Kidney (tissue), 22 donors: ENCODE measurements at places on chromosomes 7 and 10.

DNA sequence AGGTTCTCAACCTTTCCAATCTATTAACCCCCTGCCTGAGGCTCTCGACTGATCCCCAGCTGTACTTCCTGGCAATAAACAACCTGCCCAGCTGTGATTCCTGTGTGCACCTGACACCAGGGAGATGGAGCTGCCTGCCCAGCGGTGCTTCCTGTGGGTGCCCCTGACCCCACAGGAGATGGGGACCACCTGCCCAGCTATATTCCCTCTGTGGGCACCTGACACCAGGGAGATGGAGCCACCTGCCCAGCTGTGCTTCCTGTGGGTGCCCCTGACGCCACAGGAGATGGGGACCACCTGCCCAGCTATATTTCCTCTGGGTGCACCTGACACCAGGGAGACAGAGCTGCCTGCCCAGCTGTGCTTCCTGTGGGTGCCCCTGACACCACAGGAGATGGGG, 184.0 kb downstream of the DIP2C start:
- DNase-seq, result no peak

- DNase-seq, result no peak
These were observed 435.3 kb downstream of the MDFIC start for GRCh38 chr7:115356999-115357702.

DNA sequence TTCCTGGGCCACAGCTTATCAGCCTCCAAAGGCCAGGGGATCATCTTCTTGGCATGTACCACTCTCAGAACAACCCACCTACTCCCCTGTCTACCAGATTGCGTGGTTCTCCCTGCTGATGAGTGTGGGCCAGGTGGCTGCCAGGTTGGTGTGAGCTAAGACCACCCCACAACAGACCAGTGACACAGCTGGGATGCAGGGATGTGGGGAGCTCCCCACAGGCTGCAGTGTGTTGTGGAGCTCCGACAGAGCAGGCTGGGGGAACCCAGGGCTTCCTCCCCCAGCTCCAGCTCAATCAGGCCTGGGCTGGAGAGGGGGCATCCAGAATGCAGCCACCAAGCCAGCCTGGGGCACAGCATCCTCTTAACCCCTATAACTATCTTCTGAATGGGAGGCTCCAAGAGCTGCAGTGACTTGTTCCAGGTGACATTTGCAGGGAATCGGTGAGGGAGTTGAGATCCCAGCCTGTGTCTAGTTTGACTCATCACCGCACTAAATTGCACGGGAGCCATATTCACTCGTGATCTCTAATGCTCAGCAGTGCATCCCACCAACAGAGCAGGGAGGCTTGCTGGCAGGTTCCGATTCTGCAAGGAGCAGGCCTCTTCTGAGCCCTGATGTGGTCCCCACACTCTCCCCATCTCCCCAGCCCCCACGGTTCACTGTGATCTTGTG, 596 bp upstream of the GDF2 start:
- no peak for DNase-seq

DNA sequence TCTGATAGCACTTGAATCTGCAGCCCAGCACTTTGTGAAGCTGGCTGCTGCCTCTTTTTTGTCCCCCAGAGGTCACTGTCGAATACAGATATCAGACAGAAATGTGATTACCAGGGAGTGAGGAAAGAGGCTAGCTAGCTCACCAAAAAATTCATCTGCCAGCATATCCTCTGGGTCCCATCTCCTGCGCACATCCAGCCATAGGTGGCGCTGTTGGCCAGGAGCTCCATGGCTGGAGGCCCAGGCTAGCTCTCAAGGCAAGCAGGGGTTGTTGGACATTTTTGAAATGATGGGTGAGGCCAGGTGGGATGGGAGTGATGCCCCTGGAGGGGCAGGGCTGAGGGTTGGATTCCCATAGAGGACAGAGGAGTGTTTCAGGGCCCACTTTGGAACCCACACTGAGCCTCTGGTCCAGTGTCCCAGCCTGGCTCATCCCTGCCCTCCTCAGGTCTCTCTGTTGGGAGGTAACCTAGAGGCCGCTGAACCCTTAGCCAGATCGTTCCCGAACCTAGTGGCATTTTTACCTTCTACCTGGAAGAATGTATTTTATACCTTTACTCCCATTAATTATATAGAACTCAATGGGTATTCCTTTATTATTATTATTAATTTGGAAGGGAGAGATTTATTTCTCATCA, 14.8 kb downstream of the DPCD start:
- peak; percentile 81 for DNase-seq

GRCh38 chr7:45880433-45880860, 7.6 kb upstream of the CCDC201 start:
- no peak for DNase-seq

- DNase-seq, result no peak
These were observed 133.2 kb downstream of the NRP1 start for GRCh38 chr10:33201056-33201780.

DNA sequence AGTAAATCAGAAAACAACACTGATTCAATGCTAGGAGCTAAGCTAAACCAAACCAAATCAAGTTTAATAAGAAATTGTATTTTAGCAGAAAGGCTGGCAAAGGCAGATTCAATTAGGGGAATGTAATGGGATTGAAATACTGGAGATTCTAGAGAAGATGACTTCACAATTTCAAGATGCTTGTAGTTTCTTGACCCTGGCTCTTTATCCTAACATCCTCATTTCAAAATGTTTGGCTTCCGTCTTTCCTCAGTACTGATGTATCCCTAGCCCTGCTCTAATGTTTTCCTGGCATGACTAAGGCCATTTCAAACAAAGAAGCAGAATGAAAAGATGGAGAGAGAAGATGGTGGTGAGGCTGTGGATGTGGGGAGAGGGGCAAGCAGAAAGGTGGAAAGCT, 2.7 kb upstream of the JCAD start:
- no peak for DNase-seq

DNA sequence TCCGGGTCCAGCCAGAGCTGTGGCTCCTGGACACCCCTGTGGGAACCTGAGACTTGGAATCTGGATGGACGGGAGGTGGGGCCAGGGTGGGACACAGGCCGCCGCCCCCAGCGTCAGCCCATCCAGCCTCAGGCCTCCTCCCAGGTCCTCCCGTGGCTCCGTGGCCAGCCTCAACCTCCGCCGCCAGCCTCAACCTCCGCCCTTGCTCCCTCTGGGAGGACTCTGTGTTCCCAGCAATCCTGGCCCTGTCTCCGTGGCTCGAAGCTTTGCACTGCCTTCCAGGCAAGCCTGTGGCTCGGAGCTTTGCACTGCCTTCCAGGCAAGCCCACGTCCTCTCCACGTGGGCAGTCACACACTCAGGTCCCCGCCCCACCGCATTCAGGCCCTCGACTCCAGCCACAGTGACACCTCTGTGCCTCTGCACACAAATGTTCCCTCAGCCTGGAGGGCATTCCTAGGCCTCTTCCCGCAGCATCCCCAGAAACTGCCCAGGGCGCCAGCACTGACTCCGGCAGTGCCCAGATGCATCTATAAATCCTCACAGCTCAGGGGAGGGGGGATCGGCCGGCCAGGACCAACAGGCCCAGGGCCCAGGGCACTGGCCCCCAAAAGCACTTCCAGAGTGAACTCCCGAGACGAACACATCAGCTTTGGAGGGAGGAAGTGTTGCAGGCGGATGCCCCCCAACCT, 44.7 kb upstream of the PDGFA start:
- no peak for DNase-seq

- no peak for DNase-seq
These were observed 3.8 kb upstream of the MKI67 start for GRCh38 chr10:128130051-128130450.

- DNase-seq, result peak; percentile 35
These were observed 106.5 kb downstream of the HTR7 start for GRCh38 chr10:90751107-90751997.

GRCh38 chr10:117539361-117539773, 3.2 kb upstream of the EMX2 start:
- DNase-seq, result peak; percentile 70

GRCh38 chr7:84677117-84677732, 482.6 kb upstream of the SEMA3A start:
- no peak for DNase-seq

DNA sequence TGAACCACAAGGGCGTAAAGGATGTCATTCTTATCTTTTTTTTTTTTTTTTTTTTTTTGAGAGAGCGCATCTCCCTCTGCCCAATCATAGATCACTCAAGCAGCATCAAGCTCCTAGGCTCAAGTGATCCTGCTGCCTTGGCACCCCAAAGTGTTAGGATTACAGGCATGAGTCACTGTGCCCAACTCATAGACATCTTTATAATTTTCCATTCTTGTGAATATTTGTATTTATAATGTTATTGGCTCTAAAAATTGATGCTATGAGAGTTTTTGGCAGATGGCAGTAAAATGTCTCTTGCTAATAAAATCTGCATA, 128.7 kb downstream of the AKR1D1 start:
- no peak for DNase-seq

DNA sequence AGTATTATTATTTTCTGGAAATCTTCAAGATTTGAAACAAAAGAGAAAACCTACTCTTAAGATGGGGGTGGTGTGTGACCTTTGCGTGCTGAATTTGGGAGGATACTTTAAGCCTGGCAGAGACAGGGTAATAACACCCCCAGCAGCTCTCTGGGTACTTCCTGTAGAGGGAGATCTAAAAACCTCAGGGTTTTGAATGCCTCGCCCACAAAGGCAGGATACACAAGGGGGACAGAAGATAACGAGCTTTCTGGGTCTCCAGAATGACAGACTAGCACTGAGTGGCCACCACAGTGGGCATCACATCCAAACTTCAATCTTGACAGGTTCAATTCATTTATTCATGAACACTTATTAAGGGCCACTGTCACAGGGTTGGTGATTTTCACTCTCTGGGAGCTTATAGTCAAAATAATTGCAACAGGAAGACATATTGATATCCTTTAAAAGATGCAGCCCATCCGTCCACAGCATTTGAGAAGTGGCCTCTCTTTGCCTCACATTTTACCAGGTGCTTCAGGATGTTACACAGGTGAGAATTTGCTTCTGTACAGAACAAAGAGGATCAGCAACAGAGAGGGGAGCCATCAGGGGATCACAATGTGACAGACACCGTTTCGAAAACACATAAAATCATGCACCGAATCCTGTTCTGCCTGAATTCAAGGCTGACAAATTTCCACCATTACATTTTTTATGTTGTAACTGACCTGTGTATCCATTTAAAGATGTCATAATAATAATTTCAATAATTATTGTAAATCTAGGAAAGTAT, 14.3 kb downstream of the CPA1 start:
- DNase-seq, result no peak

GRCh38 chr7:21193895-21194294, 234.0 kb upstream of the SP4 start:
- DNase-seq, result no peak

GRCh38 chr10:70782086-70782745, 3.0 kb downstream of the TBATA start:
- no peak for DNase-seq

- no peak for DNase-seq
These were observed 245.1 kb downstream of the RAB11FIP2 start for GRCh38 chr10:117801691-117802090.

DNA sequence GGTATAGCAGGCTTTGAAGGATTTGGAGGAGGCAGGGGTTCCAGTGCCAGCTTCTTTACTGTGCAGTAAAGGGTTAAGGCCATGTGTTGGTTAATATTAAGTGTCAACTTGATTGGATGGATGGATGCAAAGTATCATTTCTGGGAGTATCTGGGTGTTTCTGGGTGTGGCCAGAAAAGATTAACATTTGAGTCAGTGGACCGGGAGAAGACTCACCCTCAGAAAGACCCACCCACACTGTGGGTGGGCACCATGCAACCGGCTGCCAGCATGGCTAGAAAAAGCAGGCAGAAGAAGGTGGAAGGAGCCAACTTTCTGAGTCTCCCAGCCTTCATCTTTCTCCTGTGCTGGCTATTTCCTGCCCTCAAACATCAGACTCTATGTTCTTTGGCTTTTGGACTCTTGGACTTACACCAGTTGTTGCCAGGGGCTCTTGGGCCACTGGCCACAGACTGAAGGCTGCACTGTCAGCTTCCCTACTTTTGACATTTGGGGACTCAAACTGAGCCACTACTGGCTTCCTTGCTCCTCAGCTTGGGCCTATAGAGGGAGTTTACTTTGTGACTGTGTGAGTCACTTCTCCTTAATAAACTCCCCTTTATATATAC, 6.8 kb upstream of the TRUB1 start:
- DNase-seq, result no peak

DNA sequence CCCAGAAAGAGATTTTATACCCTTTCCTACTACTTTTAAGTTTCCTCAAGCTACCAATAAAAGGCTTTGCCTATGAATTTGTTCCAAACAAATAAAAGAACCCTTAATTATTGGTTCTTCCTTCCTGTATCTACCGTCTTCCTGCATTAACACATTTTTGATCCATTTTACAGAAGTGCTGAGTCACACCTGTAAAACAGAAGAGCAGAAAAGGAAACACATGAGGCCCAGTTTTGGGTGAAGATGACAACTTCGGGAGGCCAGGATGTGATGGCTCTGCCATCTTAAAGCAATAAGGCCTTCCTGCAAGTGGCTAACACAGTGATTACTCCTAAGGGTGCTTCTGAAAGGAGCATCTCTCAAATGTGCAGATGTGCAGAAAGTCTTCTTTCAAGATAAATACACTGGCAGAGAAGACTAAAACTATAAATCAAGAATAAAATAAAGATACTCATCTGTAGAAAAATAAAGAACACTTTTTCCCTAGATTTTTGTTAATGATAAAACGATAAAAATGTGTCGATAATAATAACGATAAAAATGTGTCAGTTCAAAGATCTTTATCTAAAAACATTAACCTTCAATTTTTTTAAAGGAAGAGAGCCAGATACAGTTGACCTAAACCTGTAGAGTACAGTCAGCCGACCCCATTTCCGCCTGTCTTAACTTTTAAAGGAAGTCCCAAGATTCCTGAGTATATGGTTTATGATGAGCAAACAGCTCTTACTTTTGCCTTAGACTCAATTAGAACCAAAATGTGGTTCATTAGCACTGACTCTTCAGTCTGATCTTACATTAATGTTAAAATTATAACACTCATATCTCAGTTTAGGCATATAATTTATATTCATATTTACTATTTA, 108.6 kb downstream of the UBE2H start:
- no peak for DNase-seq

- peak; percentile 14 for DNase-seq
These were observed 972 bp upstream of the CXCL12 start for GRCh38 chr10:44385696-44386441.

- DNase-seq, result no peak
These were observed 22.6 kb downstream of the SEPTIN7 start for GRCh38 chr7:35823440-35823839.

DNA sequence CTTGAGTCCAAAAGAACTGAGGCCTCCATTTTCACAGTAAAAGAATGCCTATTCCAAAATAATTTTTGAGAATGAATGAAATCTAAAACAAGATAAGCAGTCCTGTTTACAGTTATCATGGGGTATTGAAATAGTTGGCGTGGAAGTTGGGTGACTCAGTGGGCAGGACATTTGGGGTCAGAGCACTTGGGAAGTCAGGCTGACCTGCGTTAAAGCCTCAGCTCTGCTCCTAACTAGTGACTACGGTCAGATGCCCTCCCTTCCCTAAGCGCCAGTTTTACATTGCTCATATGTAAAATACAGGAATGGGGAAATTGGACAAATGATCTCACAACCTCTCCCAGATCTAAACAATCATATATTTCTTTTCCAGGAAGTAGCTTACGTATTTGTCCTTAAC, 2.3 kb upstream of the PAPSS2 start:
- no peak for DNase-seq

GRCh38 chr7:117230276-117231046, 92.4 kb downstream of the WNT2 start:
- DNase-seq, result no peak
